Hematopoietic multipotent progenitor cell treated with erythropoietin and hydrocortisone succinate and interleukin-3 and kit ligand, for 17 days (in vitro differentiated cells): ENCODE measurements at places on chromosomes 6 and 20.

DNA sequence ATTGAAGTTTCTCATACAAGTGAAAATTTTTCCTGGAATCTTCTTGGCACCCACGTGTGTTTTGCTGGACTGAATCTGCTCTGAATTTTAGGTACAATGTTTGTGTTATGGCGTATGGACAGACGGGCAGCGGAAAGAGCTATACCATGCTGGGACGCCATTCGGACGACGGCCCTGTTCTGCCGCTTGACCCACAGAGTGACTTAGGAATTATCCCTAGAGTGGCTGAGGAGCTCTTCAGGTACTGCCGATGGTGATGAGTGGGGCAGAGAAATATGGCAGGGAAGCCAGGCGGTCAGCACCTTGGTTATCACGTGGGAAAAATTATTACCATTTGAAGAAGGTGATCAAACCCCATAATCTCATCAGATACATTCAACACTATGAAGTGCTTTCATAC lies 36.3 kb downstream of the KIF25 start:
- no peak for DNase-seq

- no peak for DNase-seq
These were observed 25.1 kb downstream of the FKBP5 start for GRCh38 chr6:35663447-35664235.

- no peak for DNase-seq
These were observed 62.2 kb upstream of the FOXP4 start for GRCh38 chr6:41483943-41484342.

- DNase-seq = no peak
These were observed 9.1 kb upstream of the ZNFX1 start for GRCh38 chr20:49286689-49287551.

DNA sequence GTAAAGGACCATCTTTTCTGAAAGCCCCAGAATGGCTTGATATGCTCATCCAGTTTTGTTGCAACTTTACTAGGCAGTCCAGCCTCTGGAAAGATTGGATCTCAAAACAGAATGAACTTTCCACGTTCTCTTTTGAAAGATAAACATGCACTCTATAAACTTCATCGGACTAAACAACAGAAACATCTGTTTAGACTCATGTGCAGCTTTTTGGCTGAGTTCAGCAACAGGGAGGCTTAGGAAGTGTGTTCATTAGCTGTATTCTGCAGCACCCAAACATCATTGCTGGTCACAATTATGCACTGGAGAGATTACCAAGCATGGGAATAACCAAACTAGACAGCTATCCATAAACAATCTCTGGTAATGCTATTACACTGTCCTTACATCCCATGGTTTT lies 180.5 kb downstream of the TENT5A start:
- DNase-seq = no peak

- no peak for DNase-seq
These were observed 413.4 kb upstream of the SOX4 start for GRCh38 chr6:21180155-21180554.

DNA sequence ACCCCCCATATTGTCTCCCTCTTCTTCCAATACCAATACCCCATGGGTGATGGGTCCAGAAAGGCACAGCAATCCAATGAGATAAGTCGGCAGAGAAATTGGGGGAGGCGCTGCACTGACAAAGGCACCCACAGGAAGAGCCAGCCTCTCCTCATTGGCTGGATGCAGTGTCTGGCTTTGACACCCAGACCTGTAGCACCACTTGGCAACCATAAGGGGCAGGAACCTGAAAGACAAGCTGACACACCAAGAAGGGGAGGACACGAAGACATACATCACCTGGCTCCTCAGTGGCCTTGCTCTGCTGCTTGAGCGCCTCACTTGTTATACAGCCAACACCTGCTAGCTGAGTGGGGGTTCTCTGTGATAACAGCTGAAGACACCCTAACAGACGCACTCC lies 19.4 kb upstream of the SLC4A11 start:
- no peak for DNase-seq

DNA sequence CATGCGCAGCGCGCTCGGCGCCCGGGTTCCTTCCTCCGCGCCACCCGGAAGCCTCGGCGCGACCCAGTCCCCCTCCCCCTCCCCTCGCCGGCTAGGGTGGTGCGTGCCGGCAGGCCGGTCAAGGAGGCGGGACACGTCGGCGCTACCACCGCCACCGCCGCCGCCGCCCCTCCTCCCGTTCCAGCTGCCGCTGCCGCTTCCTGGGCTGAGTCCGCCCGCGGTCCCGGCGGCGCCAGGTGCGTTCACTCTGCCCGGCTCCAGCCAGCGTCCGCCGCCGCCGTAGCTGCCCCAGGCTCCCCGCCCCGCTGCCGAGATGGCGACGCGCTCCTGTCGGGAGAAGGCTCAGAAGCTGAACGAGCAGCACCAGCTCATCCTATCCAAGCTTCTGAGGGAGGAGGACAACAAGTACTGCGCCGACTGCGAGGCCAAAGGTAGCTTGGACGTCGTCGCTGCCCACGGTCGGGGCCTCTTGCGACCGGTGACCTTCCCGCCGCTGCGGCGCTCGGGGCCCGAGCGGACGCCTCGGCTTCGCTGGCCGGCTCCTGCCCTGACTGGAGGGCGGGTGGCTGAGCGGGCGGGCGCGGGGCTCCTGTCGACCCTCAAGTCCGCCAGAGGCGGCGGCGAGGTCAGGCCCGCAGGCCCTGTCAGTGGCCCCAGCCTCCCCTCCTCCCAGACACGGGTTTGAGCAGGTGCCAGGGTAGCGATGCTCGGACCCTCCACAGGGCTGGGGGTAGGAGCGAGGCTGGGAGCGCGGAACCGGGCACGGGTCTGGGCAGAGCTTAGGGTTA lies at the start of gene SMAP1:
Gene SMAP1 (plus strand): TSS at position 173 of the 788 bp plus-strand sequence. CDS start 141 bp downstream, at position 314.
- DNase-seq = peak; percentile 78

DNA sequence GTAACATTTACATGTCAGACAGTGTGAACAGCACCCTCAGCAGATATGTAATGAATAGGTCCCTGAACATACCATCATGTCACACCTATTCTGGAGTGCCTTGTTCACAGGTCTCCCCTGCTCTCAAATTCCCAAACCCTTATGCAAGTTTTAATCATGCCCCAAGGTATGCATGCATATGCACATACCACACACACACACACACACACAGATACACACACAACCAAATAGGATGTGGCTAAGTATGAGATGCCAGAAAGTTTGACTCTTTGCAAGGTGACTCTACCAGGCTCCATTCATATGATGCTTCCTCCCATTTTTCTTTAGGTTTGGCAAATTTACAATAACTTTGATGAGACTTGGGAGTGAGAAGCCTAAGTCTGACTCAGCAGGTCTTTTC lies 243.8 kb upstream of the IRAK1BP1 start:
- DNase-seq = no peak

DNA sequence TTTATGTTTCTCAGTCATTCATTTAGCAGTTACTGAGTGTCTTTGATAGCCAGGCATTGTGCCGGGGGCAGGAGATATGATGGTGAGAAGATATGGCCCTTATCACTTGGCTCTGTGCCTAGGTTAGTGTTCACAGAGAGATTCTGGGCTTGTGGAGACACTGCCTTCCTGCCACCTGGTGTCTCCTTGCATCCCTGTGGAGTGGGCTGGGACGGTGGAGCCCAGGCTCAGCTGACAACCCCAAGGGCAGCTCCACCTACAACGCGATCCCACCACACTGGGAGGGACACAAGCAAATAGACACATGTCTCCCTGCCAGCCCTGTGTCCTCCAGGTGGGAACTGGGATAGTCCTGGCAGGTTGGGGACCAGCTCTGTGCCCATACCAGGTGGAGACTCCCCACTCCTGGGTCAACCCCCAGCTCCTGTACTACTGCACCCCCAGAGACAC lies 30.3 kb upstream of the VEGFA start:
- DNase-seq = peak; percentile 32

DNA sequence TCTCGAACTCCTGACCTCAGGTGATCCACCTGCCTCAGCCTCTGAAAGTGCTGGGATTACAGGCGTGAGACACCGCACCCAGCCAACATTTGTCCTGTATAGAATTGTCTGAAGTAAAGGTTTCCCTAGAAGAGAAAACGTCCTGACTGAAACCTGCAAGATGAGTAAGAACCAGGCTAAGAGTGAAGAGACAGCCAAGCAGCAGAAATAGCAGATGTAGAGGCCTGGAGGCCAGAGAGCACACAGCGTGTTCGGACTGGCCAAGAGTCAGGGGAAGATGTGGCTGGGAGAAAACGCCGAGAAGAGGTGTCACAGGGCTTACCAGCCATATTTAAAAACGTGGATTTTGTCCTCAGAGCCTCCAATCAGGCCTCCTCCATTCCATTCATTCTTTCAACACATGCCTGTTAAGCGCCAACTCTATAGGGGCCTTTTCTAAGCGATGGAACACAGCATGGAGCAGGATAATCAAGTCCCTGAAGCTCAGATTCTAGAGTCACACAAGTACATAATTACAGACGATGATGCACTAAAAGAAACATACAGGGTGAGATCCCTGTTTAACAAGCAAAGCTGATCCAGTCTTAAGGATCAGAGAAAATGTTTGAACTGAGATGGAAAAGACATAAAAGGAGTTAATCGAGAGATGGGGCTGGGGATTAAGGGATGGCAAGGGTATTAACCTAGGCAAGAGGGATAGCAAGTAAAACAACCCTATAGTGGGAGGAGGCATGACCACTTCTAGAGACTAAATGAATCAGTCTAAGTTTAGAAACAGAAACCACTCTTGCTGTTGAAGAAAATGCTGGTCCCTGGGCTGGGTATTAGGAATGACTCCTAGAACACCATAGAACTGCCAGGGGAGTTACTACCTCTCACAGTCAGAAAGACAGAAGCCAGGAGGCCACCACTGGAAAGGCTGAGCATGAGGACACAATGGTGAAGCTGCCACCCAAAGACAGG lies 4.8 kb downstream of the ZCCHC3 start:
- no peak for DNase-seq

DNA sequence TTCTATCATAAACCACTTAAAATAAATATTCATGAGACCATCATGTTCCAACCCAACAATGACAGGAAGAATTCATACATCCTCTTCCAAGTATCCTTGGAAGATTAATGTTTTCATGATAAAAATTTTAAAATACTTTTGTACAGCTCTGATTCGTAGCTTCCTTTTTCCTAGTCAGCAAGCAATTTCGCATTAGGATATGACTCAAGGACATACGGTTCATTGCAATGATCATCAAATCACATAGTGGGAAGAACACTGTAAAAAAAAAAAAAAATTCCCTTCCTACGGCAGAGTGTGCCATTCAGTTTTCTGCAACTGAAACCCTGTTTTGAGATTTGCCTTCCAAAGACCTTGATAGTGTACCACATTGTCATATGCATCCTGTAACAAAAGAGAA lies 35.3 kb upstream of the GFOD1 start:
- no peak for DNase-seq

DNA sequence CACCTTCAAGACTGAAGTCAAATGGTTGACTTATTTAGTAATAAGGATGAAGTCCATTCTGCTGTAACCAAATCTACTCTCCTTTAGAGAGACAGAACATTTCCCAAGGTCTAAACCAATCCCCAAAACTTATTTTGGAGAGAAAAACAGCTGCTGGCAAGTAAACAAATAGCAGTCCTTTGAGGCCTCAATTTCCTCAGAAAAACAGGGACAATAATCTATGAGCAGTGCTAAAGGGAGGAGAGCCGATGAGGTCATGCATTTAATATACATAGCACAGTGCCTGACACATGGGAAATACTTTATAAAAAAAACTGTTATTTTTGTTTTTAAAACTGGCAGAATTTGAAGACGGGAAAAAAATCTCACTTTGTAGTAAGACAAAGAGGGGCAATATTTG lies 526.0 kb downstream of the EPM2A start:
- DNase-seq = no peak

GRCh38 chr6:128174724-128175123 lies 273.9 kb upstream of the THEMIS start:
- DNase-seq = no peak

DNA sequence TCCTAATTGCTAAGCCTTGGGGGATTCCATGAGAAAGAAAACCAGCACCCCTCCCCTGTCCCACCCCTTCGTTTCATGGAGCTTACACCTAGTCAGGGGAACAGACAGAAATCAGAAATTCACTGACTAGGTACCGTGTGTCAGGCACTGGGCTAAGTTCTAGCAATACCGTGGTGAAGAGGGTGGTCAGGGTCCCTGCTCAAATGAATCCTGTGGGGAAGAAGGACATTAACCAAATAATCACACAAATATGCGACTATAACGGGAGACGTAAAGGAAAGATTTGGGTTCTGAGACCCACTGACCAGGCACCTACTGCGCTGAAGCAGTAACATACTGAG lies 65.1 kb upstream of the TOP1 start:
- DNase-seq = no peak

GRCh38 chr6:121393731-121394505 lies 41.5 kb upstream of the GJA1 start:
- no peak for DNase-seq

DNA sequence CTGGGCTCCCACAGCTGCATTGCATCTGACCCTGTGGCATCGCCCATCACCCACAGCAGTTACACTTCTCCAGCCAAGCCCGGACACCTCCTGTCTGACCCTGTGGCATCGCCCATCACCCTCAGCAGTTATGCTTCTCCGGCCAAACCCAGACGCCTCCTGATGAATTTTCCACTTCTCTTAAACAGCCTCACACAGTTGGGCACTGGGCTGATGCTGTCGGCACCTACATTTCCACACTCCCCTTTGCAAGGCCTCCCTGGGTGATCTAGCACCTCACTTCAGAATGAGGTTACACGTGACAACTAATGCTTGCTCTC lies 175.2 kb upstream of the ARID1B start:
- no peak for DNase-seq

DNA sequence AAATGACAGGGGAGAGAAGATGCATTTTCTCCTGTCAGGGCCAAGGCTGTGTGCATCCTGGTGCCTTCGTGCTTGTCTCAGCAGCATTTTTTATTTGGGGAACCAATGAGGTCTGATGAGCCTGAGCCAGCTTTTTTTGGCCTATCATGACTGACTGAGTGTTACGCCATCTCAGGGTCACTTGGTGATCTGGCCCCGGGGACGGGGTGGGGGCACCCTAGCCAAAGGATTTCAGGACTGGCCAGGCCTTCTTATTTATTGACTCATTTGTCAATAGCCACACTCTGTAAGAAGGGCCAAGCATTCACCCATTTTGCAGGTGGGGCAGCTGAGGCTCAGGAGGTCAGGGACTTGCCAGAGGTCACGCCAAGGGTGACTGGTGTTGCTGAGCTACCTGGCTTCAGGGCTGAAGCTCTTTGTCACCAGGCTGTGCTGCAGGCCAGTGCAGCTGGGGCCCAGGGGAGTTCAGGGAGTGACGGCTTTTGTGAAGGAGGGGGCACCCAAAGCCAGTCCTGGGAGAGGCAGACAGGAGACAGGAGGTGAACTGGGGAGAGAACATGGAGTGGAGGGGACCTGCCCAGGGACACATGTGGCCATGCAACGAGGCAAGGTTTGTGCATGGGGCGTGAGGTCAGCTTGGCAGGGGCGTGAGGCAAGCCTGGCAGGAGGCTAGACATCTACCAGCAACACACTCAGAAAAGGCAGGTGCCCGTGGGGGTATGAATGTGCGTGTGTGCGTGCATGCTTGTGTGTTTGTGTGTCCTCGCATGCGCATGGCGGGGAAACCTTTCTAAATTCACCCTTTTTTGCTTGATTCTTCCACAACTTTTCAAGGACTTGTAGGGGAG lies 31.1 kb downstream of the VSTM2L start:
- no peak for DNase-seq

GRCh38 chr6:38193051-38193450 lies 373.5 kb downstream of the ZFAND3 start:
- no peak for DNase-seq

- DNase-seq = no peak
These were observed 50.3 kb downstream of the DEK start for GRCh38 chr6:18214003-18214402.
